Activated naive CD4-positive, alpha-beta T cell treated with anti-CD3 and anti-CD28 coated beads, Interleukin-2, amount 50 U/mL, for 72 hours (primary cell): ENCODE measurements at places on chromosomes 16 and 17. TPM values are rescaled to one million over a fixed set of nuclear protein-coding genes. Genes with fewer than 3 reads are reported as not detected.

ADGRG3 gene
- 0.21 TPM for total RNA-seq

SSTR5 gene
- not detected for total RNA-seq

ST6GALNAC1 gene
- total RNA-seq, result 3.0 TPM

SEZ6L2 gene
- total RNA-seq, result 1.3 TPM

SOST gene
- total RNA-seq, result not detected

TBC1D3E gene
- not detected for total RNA-seq

CLEC18B gene
- not detected for total RNA-seq

OTOP2 gene
- not detected for total RNA-seq

DNASE1 gene
- 17.5 TPM for total RNA-seq

KSR1 gene
- total RNA-seq, result 194 TPM

MPP3 gene
- total RNA-seq, result not detected

CUEDC1 gene
- total RNA-seq, result not detected

HSD17B2 gene
- total RNA-seq, result not detected

FOXN1 gene
- not detected for total RNA-seq

MMP2 gene
- total RNA-seq, result not detected

KRT25 gene
- total RNA-seq, result not detected

RCVRN gene
- not detected for total RNA-seq

EME1 gene
- 45.9 TPM for total RNA-seq

PLCG2 gene
- total RNA-seq, result 8.8 TPM

NGFR gene
- not detected for total RNA-seq

TBC1D3G gene
- not detected for total RNA-seq

ASB16 gene
- total RNA-seq, result 0.52 TPM

CD300A gene
- total RNA-seq, result 4.0 TPM

TP53TG3B gene
- not detected for total RNA-seq

PRM1 gene
- total RNA-seq, result not detected

IL32 gene
- total RNA-seq, result 2,042 TPM

UMOD gene
- total RNA-seq, result not detected

SLC4A1 gene
- not detected for total RNA-seq

TEDC2 gene
- 20.9 TPM for total RNA-seq

CEP295NL gene
- not detected for total RNA-seq

HSD17B1 gene
- total RNA-seq, result 0.76 TPM

MPO gene
- total RNA-seq, result not detected

TVP23A gene
- total RNA-seq, result not detected

CD300E gene
- total RNA-seq, result not detected

PRR15L gene
- total RNA-seq, result not detected

MSI2 gene
- 54.1 TPM for total RNA-seq

CPD gene
- total RNA-seq, result 66.1 TPM

FA2H gene
- total RNA-seq, result not detected

MAP3K3 gene
- total RNA-seq, result 54.2 TPM

CETP gene
- not detected for total RNA-seq

SLC35G6 gene
- not detected for total RNA-seq

GJD3 gene
- not detected for total RNA-seq
